GOT3 (cell line): ENCODE measurements at places on chromosomes 1 and 21.

DNA sequence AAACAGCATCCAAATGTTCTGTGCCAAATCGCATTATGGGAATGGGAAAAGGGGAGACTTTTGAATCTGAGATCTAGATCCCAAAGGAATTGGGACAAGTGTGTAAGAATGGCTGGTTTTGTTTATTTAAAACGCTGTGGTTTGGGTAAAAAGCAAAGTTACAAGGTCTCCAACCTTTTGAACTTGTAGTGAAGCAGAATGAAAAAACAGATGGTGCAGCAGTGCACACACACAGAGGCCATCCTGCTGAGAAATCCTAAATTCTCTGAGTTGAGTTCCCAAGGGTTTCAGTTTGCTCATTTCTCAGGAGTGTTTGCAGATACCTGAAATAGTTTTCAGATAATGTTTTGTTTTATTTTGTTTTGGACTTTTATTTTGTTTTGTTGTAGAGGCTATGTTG, 80.2 kb upstream of the CD1D start:
- no peak for DNase-seq

- no peak for DNase-seq
Observed at GRCh38 chr1:218658269-218658668, 313.1 kb downstream of the TGFB2 start.

DNA sequence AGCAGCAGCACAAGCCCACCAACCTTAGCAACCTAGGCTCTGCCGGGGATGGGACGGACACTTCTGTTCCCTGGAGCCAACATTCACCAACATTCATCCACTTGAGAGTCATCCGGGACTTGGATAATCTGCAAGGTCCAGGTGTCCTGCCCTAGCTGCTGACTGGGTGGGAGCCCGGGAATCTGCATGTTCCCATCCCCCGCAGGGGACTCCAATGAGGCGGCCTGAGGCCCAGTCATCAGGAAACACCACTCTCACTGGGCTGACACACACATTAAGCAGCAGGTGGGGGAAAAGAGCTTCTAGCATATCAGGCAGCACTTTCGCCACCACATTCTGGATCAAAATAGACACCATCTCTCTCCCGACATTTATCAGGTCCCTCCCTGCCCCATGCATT, 38.4 kb upstream of the CCSAP start:
- no peak for DNase-seq

DNA sequence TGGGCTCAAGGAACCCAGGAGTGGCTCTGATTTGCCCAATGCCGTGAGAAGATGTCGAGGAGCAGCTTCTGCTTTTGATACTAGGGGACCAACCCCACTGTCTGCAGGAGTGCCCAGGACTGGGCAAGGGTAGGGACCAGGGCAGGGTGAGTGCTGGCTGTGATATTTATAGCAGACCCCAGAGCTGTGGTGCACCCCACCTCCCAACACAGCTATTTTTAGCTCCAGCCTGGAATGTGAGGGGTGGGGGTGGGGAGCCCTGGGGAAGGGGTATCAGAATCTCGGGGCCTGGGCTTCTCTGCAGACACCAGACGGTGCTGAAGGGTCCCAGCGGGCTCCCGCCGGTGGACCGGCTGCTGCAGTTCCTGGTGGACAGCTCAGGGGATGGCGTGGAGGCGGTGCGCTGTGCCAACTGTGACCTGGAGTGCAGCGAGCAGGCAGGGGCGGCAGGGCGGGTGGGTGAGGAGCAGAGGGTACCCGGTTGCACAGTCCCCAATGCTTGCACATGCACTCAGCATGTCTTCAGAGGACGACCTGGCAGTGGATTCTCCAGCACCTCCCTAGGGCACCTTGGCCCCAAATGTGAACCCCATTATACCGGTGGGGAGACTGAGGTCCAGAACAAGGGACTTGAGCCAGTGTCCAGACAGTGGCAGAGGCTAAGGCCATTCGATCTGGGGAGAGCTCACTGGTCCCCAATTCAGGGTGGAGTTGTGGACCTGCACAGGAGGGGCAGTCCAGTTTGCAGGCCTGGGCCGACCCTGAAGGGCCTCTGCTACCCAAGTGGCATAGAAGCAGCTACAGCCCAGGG, 1.4 kb downstream of the RNF207 start:
- no peak for DNase-seq

GRCh38 chr1:7638078-7638477, 133.0 kb upstream of the VAMP3 start:
- DNase-seq, result no peak

DNA sequence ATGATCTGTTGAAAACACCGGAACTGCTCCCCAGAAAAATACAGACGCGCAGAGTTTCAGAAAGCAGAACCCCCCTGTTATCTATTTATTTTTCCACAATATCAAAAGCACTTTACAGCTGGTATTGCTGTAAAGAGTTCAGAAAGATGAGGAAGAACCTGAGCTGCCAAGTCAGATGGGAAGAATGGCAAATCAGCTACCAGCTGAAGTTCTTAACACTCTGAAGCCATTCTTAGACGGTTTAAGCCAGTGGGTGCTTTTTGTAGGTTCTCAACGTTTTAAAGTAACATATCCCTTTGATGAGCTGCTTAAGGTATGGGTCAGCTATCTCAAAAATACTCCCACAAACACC, 714 bp upstream of the AKIRIN1 start:
- DNase-seq, result no peak

DNA sequence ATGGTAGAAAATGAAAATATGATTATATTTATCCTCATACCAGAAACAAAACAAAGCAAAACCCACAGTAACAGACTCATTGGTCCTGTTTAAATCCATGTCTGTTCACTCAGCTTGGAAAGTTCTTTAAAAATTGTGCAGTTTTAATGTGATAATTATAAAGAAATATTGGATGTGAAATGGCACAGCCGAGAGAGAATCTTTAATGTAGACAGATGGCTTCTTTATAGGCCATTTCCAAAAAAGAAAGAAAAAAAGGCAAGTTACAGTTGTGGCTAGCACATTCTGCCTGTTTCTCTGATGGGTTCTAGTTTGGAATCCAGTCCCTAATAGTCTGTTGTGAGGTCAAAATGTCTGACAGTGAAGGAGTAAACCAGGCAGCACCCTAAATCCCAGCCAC, 62.0 kb downstream of the SH3BGR start:
- DNase-seq, result no peak

DNA sequence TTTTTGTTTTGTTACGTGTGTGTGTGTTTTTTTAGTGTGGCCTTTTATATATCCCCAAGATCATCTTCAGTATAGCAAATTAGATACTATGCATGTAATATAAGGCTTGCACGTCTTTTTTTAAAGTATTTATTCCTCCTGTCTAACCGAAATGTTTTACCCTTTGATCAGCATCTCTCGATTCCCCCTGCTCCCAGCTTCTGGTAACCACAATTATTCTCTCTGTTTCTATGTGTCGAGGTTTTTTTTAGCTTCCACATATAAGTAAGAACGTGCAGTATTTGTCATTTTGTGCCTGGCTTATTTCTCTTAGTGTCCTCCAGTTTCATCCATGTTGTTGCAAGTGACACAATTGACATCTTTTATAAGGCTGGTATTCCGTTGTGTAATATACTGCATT, 18.7 kb downstream of the CEP85 start:
- no peak for DNase-seq

GRCh38 chr1:2874607-2875480, 73.4 kb upstream of the TTC34 start:
- no peak for DNase-seq

GRCh38 chr1:119966020-119966419, 69.7 kb upstream of the ADAM30 start:
- no peak for DNase-seq
